ENCODE measurements at places on chromosomes 6 and 20.

DNA sequence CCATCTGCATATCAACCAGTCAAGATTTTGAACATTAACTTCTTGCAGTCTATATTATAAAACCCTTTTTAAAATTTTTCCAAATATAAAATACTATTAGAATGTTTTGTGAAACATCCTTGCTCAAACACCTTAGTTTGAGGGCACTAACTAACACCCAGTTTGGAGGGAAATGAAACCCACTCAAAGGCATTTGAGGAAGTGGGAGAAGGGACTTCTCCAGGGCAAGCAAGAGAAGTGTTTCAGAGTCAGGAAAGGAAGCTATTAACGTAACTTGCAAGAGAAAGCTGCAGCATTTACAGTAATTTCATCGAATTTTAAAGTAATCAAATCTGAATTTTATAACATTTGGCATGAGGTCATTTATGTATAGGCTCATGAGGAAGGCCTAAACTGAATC, 21.3 kb downstream of the MTFR2 start:
- no peak for DNase-seq

DNA sequence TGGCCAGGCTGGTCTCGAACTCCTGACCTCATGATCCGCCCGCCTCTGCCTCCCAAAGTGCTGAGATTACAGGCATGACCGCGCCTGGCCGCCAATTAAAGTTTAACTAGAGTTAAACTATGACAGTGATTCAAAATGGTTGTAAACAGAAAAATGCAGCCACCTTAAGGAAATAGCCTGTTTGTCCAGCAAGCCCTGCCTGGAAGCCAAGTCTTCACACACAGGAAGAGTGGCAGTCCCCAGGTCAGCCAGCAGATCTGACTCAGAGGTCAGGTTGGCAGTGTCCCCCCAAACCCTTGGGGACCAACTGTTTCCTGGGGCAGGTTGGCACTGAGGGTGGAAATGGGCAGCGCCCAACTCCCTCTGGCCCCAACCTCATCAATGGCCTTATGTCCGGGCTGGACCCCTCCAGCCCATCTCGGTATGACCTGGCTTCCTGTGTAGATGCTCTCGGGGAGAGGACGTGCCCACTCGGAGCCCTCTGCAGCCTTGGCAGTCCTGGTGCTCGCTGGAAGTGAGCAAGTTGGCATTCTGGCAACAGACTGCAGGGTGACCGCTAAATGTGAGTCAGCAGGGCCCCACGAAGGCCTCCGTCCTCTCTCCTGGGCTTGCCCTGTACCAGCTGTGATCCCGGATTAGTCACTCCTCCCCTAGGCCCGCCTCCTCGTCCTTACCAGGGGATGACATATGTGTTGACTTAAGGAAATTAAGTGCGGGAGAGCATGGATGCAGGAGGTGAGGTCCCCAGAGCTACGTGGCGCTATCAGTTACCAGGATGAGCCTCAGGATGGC, 9.7 kb upstream of the HSP90AB1 start:
- peak; percentile 67 for DNase-seq

DNA sequence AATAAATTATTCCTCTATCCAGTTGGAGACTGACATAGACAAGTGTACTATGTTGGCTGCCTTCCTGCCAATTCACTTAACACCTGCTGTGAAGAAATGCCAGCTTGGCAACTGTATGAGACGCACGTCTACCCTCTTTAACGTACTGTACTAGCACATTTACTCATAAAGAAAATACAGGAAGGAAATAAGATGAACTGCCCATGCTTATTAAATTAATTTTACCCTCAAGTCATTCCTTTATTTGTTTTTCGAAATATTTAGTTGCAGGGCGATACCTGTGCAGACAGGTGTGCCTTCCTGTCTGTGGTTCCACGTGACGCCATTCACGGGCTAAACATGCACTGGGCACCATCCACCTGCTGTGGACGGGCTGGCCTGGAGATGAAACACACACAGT, 52.0 kb downstream of the PSMG4 start:
- no peak for DNase-seq

DNA sequence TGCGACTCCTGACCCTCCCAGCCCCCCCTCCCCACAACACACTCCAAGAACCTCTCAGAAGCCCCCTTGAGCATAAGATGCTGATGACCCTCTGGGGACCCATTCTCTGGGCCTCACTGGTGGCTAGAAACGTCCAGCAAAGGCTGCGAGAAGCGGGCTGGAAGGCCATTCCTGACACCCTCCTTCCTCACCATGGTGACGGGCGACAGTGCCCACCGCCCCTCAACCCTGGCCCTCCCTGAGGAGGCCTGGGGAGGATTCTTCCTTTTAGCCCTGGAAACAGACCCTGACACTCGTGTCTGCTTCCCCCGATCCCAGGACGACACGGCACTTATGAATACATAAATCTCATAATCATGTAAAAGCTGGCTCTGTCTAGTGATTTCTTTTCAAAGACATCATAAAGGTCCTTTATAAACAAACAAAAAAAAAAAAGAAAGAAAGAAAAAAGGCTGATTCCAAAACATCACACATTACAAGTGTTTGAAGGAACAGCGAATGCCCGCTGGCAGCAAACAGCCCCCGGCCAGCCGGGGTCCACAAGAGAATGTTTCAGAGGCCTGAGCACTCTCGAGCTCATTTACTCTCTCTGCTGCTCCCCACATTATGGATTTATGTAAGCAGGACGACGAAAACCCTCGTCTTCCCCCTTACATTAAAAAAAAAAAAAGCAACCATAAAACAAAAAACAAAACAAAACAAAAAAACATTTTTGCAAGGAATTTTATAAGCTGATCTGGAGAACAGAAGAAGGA, 40.7 kb downstream of the PREX1 start:
- DNase-seq = no peak

DNA sequence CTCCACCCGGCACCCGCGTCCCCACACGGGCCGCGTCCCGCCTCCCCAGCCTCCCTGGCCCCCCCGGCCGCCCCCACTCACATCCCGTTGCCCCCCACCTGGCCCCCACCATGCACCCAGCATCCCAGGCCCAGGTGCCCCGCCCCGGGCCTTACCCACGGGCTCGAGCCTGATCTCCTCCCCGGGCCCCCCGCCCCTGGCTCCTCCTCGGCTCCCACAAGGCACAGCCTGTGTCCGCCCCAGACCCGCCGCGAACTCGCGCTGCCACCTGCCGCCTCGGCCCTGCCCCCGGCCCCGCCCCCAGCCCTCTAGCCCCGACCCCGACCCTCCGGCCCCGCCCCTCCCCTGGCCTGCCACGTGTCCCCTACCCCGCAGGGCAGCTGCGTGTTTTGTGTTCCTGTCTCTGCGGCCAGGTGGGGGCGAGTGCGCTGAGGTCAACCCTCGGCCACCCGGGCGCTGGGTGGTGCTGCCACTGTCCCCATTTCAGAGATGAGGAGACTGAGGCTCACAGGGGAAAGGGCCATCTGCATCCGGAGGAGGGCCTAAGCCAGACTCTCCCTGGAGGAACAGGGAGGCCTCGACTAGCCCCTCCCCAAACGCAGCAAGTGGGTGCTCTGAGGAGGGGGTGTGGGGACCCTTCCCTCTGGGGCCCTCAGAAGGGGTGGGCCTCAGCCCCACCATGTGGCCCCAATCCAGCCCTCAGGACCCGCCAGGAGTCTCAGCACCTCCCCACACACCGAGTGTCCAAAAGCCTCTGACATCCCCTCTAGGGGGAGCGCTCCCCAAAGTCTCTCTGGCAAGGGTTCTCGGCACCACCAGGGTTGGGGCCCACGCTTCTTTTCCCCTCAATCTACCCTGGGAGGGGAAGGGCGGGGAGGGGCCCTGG, 99.8 kb downstream of the TAF4 start:
- DNase-seq = no peak

DNA sequence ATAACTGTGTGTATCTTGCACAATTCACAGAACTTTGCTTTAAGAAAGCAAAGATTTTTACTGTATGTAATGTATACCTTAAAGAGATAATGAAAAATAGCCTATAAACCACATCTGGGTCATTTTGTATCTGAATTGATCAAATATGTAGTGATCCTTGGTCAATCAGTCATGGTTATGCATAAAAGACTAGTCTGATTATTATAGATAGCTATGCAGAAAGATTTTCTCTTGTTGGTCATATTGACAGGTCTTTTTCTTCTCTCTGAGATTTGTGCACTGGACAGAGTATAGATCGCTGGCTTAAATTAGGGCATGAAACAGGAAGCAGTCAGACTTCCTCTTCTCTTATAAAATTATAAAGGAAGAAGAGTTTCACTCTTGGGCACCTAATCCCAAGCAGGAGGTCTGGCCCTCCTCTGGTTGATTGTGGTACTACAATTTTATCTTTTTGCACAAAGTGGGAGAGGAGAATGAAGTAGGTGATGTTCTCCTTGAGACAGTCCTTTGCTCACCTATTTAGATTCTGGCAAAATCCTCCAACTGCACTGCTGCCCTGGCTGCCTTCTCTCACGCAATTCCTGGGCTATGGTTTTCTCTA, 380.9 kb upstream of the RGS17 start:
- DNase-seq = peak; percentile 52

- DNase-seq = no peak
These were observed 105.0 kb downstream of the TIAM2 start for GRCh38 chr6:155100087-155100486.

- DNase-seq = no peak
These were observed 742.0 kb upstream of the POU3F2 start for GRCh38 chr6:98092331-98092730.

GRCh38 chr20:34581341-34582184, 23.0 kb downstream of the MAP1LC3A start:
- peak; percentile 22 for DNase-seq

DNA sequence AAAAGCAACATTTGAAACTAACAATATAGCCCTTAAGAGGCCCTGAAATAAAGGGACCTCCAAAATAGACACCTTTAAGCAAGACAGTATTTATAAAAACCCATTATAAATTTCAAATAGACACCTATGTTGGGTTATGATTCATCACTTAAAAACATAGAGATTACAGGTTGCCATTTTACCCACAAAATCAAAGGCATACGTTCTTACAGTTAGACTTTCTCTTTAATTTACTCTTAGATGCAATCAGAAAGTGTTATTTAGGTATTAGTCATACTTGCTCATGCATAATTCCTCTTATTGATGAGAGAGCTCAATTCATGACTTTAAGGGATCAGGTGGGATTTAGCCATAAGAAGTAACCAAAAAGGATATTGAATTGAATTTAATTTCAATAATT, 51.5 kb upstream of the TMEM200A start:
- no peak for DNase-seq

DNA sequence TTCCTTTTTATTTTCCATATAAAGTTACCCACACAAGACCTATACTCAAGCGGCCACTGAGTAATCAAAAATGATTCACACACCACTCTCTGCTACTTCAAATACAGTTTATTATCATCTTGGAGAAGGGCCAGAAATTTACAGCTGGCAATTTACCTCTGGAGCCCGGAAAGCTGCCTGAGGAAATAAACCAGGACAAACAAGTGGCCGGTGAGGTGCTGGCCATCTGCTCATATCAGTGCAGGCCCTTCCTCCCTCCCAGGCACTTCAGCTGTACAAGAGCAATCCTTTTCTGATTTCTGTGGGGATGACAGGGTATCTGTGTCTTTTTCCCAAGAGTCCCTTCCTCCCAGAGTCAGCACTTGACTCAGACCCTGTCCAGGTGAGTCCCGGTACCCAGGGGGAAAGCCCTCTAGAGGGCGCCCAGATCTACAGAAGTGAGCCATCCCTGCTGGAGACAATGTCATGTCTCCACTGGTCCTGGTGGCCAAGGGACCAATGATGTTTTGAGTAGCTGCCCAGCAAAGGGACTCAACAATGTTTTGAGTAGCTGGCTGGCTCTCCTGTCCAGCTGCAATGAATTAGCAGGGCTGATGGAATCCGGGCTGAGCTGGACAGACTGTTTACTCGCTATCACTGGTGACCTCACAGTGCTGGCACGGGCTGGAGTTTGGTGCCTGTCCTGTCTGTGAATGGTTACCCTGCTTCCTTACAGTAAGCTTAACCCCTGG, 23.6 kb downstream of the LRP11 start:
- DNase-seq = peak; percentile 71

DNA sequence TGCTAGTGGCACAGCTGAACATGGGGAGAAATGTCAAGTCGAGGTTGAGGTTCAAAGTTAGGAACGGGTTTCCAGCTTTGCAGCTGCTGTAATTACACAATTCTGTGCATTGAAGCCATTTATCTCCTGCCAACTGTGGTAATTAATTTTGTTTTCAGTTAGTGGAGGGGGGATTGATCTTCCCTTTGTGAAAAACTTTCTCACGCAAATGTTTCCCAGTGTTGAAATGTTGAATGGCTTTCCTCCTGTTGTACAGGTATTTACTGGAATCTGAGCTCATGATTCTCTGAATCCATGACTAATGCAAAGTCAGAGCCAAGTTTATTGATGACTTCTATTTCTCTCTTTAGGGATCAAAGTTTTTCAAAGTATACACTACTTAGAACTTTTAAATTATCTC, 198.4 kb upstream of the SLC35B3 start:
- DNase-seq = no peak

GRCh38 chr20:42532831-42533230, 656.9 kb downstream of the PTPRT start:
- no peak for DNase-seq

DNA sequence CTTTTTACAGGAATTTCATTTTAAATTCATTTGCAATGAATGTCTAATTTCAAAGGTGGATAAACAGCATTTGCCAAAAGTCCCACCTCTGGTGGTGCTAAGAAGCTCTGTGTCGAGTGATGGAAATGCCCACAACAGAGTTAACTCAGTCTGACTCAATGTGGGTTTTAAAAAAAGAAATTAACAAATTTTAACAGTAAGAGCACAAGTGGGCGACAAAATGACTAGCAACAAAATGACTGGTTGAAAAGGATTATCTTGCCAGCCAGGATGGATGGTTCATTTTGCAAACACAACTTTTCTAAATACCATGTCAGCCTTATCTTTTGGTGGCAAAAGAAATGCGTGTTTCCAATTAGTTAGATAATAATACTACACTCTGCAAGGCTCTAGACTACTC, 14.3 kb upstream of the TAGAP start:
- DNase-seq = no peak

GRCh38 chr6:56002336-56002735, 126.9 kb upstream of the BMP5 start:
- no peak for DNase-seq

GRCh38 chr20:17442588-17442987, 88.6 kb downstream of the BFSP1 start:
- DNase-seq = peak; percentile 22

DNA sequence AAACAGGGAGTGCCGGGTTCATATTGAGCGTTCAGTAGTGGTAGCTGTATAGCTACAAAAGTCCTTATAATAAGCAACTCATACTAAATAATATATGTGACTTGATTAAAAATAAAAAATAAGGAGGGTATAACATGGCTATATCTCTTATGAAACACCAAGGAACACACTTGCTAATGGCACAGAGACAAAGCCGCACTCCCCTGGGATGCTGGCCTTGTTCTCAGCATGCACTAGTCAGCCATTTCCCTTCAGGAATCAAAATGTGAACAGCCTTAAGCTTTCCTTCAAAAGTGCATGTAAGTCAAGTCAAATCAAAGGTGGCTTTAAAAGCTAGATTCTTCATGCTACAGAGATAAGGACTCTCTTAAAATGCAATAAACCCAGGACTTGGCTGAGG, 9.4 kb downstream of the HMGCLL1 start:
- no peak for DNase-seq

- DNase-seq = no peak
These were observed 19.9 kb downstream of the CST9L start for GRCh38 chr20:23548408-23548807.

Measured in HEK293T (cell line).